ENCODE measurements at places on chromosomes 12 and 14. TPM values are rescaled to one million over a fixed set of nuclear protein-coding genes. Genes with fewer than 3 reads are reported as not detected.

- DNase-seq: peak; percentile 69
Observed at GRCh38 chr14:22071006-22071405, 397.4 kb upstream of the OR4E1 start.

DNA sequence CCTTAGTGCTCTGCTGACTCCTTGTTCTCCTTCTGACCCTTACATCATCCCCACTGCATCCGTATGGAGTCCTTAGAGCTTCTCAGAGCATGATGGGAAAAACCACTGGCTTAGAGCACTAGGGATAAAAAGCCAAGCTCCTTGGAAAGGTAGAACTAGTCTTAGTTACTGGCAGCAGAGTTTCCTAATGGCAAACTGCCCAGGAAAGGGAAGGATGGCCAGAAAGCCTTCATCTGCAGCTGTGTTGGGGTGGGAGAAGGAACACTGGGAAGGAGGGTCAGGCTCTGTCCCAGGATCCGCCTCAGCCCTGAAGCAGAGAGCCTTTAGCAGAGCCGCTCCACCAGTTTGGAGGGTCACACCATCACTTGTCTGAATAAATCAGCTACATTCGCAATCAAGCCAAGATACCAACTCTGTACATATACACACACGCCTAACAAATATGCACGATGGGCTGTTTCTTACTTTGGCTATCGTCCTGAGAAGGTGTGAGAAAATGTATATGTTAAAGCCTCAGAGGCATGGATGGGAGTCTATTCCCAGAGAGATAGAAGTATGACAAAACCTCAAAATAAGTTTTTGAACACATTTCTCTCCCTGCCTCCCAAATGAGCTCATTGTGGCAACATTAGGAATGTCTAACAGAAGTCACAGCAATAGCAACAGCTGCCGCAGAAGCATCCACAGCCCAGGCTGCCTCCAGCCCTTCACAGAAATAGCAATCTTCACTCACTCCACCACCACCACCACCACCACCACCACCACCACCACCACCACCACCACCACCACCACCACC, 18.6 kb upstream of the GALNT8 start:
- DNase-seq: no peak

FLVCR2 gene
- total RNA-seq: 2.2 TPM

DNA sequence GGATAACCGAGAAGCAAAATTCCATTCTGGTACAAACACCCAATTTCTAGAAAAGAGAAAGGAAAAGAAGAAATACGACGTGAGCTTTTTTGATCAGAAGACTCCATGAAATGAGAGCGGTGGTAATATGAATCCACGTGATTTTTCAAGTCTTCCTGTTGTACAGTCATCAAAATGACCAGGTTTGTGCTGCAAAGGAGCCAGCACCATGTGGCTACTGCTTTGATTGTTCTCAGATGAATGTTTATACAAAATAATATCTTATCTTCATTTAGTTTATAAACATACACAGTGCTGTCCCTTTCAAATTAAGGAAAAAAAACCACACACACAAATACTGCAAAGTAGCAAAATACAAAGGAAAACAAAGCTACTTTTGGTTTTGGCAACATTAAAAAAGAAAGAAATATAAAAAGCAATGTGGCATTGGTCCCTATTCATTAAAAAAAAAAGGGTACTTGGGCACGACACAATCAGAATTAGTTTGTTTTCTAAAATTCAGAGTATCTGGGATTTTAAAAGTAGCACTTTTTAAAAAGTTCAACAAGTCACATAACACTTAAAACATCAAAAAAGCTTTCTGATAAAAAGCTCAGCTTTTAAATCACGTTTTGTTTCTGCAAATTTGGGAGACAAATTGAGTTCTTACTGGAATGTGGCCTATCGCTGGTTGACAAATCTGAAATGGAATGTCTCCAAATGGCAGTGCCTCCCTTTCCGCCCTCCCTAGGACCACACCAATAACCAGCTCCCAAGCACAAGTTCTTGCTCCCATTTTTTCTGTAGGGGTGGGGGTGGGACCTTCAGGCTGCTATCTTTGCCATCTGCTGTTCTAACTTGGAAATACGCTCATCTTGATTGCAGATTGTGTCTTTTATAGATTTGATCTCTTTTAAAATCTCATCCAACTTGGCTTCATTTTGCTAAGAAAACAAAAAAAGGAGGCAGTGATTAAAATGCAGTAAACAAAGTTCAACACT, 13.2 kb upstream of the SELPLG start:
- DNase-seq: no peak

DNA sequence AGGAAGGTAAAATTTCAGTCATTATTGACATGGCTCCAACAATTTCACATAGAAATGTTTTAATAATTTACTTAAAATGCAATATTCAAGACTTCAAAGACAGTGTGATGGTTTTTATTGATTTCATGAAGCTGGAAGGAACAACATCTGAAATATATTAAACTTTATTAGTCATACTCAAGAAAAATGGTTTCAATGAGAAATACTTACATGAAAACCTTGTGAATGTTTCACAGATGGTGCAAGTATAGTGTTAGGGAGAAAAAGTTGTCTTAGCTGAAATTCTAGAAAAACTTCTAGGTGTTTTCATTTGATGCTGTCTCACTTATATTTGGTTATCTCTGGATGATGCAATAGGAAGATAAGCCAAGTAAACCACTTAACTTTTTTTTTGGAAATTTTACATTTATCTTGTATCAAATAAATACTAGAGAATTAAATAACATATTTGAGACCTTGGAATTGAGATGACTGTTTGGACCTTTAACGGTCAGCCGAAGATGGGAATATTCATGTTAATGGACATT, 65.5 kb downstream of the PELI2 start:
- no peak for DNase-seq
